NCI-H460 (cell line): ENCODE measurements at places on chromosomes 16 and 17.
A peak's percentile ranks its signal among the peaks of the same experiment; 100 is the strongest.

DNA sequence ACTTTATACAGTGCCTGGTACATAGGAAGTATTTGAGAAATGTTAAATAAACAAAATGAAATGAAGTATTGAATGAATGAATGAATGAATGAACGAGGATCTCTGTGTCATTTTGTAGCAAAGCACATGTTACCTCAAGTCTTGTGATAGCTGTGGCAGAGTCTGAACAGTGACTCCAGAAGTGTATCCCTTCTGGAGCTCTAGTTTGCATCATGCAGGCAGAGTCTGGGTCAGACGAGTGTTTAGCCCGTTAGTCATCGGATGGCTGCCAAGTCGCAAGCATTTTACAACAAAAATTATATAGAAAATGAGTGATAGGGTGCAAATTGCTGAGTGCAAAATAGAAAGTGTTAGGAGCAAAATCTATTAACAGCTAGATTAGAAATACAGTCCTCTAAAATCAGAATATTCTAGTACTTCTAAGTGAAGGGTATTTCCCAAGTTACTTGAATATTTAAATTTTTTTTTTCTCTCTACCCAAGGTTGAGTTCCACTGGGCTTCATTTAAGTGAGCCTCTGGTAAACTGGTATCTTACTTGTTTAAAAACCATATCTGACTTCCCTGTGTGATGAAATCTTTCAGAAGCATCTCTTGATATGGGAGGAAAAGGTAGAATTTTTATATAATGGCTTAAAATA is 113.3 kb downstream of the FTO start:
- peak; percentile 62 for DNase-seq

DNA sequence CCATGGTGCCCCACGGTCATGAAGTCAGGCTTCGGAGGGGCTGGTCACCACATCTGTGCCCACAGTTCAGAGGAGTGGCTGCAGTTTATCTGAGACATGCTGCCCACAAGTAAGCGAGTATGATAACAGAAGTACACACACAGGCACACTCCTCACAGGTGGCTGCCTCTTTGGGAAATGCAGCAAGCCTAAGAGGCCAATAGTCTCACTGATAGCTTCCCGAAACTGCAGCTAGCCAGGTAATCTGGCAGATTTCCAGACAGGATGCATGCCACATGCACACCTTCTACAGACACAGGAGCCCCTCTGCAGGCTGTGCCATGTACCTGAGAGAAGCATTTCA is 12.6 kb upstream of the GFOD2 start:
- DNase-seq = no peak

DNA sequence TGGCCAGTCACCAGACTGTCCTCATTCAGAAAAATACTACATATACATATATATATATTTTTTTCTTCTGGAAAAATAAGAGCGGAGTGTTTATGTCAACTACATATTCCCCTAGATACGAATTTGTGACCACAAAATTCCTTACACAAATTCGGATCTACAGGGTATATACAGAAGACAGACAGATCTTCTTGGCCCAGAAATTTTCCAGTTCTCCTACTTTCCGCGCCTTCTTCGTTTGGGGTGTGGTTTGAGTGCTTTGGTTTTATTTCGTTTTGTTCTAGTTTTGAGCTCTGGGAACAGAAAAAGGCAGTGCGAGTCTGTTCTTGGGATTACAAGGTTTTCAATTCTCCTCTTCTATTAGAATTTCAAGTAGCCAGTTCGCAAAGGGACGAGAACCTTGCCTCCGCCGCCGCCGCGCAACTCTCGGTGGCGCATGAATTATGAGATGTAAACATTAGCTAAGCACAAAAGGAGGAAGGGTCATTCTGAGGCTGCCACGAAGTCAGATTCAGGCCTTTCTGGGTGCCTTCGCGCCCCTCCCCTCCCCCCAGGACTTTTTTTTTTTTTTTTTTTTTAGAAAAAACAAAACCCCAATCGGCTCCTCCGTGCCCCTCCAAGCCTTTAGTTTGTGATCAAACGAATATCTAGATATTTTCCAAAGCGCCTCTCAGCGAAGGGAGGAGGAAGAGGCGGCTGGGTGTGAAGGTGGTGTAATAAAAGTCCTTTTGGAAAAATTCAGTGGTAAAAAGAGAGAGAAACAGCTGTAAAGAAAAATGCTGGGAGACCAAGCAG is 1.8 kb upstream of the HOXB4 start:
- DNase-seq = no peak

- peak; percentile 54 for DNase-seq
Observed at GRCh38 chr17:42276359-42276608, at the start of gene STAT5B. TSS of gene STAT5B (minus strand) at chr17:42276391. CDS start at chr17:42232127, 44,264 bp downstream.
